Sigmoid colon (tissue), 7 donors: ENCODE measurements at places on chromosomes 1 and 21. TPM values are rescaled to one million over a fixed set of nuclear protein-coding genes. Genes with fewer than 3 reads are reported as not detected.

DNA sequence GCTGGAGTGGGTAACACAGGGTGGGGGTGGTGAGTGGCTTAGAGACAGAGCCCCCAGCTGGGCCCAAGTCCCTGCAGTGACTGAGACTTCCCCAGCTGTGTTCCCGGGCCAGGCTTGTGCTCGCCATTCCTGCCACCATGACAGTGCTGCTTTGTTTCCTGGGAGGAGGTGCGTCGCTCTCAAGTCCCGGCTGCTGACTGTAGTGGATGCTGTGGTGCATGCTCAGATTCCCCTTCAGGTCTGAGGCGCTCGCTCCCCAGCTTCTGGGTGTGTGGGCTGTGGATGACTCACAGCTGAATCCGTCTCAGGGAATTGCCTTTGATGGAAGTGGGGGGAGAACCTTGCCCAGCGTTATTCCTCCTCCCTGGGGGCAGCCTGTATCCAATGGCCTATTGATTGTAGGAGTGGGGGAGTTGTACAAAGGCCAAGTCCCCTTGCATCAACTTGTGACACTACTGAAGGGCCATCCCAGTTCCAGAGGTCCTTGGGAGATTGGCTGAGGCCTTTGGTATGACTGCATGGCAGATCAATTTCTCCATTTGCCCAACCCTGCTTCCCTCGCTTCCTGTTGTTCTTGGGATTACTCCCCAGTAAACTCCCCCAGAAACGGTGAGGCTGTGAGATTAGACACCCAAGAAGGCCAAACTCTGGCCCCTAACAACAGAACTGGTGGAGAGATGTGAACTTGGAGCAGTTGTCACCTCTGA lies 17.8 kb upstream of the POU3F1 start:
- DNase-seq = no peak

GRCh38 chr1:47725511-47725991 lies 271.6 kb downstream of the TRABD2B start:
- DNase-seq = no peak

DNA sequence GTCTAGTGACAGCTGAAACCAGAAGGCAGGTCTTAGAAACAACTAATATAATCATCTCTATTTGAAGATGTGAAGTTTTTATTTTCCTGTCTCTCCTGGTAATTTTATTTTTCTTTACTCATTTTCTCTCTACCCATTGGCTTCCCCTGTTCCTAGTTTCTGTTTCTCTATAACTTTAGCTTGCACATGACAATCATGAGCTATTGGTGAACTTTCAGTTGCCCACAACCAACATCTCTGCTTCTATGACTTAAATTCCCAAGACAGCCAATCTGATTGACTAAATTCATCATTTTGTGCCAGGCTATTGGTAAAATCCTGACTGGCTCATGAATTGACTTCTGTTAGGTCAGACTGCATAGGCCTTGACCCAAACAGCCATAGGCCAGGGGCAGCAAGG lies 13.7 kb upstream of the ACADM start:
- no peak for DNase-seq

Gene AXDND1
- not detected for total RNA-seq

Gene CELA2B
- not detected for total RNA-seq

GRCh38 chr21:43712268-43712942 lies 6.5 kb upstream of the PDXK start:
- no peak for DNase-seq

GRCh38 chr1:223741861-223742260 lies 29.5 kb downstream of the CAPN2 start:
- no peak for DNase-seq

- no peak for DNase-seq
These were observed 123.1 kb upstream of the PTGFR start for GRCh38 chr1:78367700-78368099.

- DNase-seq = no peak
These were observed 57.2 kb upstream of the CNIH3 start for GRCh38 chr1:224558904-224559303.

DNA sequence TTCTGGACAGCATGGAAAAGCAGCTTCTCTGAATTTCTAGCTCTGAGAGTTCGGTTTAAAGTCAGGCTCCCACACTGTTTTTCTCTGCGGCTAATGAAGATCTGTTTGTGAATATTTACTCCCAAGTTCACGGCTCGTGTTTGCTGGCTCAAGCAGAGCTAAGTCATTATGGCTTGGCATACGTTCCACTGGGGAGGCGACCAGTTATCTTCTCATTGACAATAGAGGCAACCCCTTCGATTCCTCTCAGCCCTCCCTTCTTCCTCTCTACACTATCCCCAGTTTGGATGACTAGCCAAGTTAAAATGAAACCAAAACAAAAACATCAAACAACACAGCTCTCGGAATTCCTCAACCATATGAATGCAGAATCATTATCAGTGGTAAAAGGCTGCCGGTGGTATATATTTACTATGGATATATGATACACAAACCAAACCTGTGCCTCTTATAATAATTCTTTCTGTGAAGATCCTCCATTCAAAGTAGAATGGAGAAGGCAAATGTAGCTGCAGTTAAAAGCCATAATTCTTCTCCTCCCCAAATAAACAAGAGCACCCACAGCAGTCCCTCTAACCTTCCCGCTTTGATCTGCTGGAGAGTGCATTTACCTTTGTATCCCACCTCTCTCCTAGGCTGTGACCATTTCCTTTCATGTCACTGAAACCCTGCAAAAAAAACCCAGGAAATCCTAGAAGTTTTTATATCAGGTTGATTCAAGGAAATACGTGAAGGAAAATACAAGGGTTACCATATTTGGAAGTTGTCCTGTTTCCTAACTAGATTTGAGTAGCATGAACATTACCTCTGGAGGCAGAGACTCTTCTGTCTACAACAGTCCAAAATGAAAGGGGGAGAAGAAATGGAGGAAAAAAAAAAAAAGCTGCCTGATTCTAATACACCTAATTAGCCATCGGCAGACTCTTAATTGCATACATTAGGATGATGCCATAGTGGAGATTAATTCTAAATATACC lies 108.3 kb upstream of the USH2A start:
- no peak for DNase-seq

- DNase-seq = peak; percentile 95
These were observed 7.9 kb downstream of the TINAGL1 start for GRCh38 chr1:31583995-31584868.

Gene PTAFR
- 4.5 TPM for total RNA-seq
